ENCODE measurements at places on chromosomes 2 and 18. TPM values are rescaled to one million over a fixed set of nuclear protein-coding genes. Genes with fewer than 3 reads are reported as not detected.

Gene MAP2
- polyA plus RNA-seq, result 1.1 TPM

Gene KCNJ13
- polyA plus RNA-seq, result 0.21 TPM

Gene NABP1
- 148 TPM for polyA plus RNA-seq

Gene IER3IP1
- 39.8 TPM for polyA plus RNA-seq

Gene RESP18
- polyA plus RNA-seq, result not detected

Gene HRH4
- polyA plus RNA-seq, result not detected

Gene SOWAHC
- polyA plus RNA-seq, result 18.0 TPM

Gene TCF23
- not detected for polyA plus RNA-seq

Gene NHEJ1
- 8.3 TPM for polyA plus RNA-seq

Gene PXDN
- polyA plus RNA-seq, result 222 TPM

Gene RAB17
- not detected for polyA plus RNA-seq

Gene DSG3
- polyA plus RNA-seq, result not detected

Gene UGT1A9
- not detected for polyA plus RNA-seq

Gene ESCO1
- 5.7 TPM for polyA plus RNA-seq

Gene CCDC85A
- 1.6 TPM for polyA plus RNA-seq

Gene HNMT
- polyA plus RNA-seq, result 6.8 TPM

Gene KCNE4
- polyA plus RNA-seq, result 3.1 TPM

Gene IL1RL2
- polyA plus RNA-seq, result 2.0 TPM

Gene PSD4
- polyA plus RNA-seq, result 0.63 TPM

Gene GDF7
- 0.03 TPM for polyA plus RNA-seq

Gene CIB4
- not detected for polyA plus RNA-seq

Gene SPC25
- polyA plus RNA-seq, result 11.8 TPM

Gene UGT1A8
- polyA plus RNA-seq, result not detected

Gene GKN1
- polyA plus RNA-seq, result not detected

Gene IL18R1
- polyA plus RNA-seq, result 1.1 TPM

Gene LRRC30
- polyA plus RNA-seq, result not detected

Gene NXPH2
- not detected for polyA plus RNA-seq

Gene UGT1A1
- polyA plus RNA-seq, result not detected

Gene SERPINB2
- 10.6 TPM for polyA plus RNA-seq

Gene ANKRD30BL
- not detected for polyA plus RNA-seq

Gene GPR35
- polyA plus RNA-seq, result 0.27 TPM

Gene LYPD1
- polyA plus RNA-seq, result 0.51 TPM

Gene PSMG2
- polyA plus RNA-seq, result 128 TPM

Gene DNER
- polyA plus RNA-seq, result 0.16 TPM

Gene UBXN4
- polyA plus RNA-seq, result 193 TPM

Gene NEDD4L
- polyA plus RNA-seq, result 3.2 TPM

Gene C2orf78
- not detected for polyA plus RNA-seq

Gene SCN3A
- not detected for polyA plus RNA-seq

Gene SPATA3
- not detected for polyA plus RNA-seq

Gene GPR45
- not detected for polyA plus RNA-seq

Gene CD8A
- not detected for polyA plus RNA-seq

Gene SLC16A14
- not detected for polyA plus RNA-seq

Gene MARS2
- polyA plus RNA-seq, result 3.3 TPM

Gene IL36G
- not detected for polyA plus RNA-seq

Gene ACADL
- polyA plus RNA-seq, result not detected

Gene ST8SIA5
- not detected for polyA plus RNA-seq

Gene CD226
- polyA plus RNA-seq, result 0.16 TPM

Gene ODC1
- 61.5 TPM for polyA plus RNA-seq

All from GM23248 (cell line).